ENCODE measurements at places on chromosomes 11 and 22.

GRCh38 chr11:94666792-94667721 lies 99.9 kb downstream of the PIWIL4 start:
- DNase-seq, result no peak

DNA sequence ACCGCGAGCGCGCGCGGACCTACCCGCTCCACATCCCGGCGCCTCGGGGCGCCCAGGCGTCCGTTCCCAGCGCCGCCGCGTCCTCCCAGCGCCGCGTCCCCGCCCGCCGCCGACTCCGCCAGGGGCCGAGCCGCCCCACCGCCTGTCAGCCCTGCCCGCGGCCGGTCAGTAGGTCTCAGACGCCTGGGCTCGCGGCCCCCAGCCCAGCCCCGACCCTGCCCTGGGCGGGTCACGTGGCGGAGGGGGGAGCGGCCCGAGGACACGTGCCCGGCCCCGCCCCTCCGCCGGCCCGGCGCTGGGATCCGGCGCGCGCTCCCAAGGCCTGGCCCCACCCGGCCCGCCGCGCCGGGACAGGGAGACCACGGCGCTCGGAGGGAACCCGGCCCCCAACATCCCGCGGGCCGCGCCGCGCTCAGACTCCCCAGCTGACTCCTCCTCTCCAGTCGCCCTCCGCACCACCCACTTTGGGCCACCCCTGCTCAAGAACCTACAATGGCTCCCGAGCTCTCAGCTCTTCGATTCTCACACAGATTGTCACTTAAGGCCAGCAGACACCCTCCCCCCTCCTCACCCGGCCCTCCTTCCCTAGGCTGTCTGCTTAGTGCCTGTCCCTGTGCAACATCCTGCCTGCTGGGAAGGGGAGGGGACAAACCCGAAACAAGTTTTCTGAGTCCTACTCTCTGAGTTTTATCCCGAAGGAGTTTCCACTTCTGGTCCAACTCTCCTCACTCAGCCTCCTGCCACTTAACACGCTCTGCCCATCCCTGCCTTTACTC lies at the start of gene RAB3IL1:
Gene RAB3IL1, minus strand, starts transcription at position 233 of the 776 bp plus-strand sequence. Its CDS starts 199 bp downstream, at position 34.
- no peak for DNase-seq

GRCh38 chr11:92866679-92867282 lies 102.7 kb upstream of the MTNR1B start:
- DNase-seq, result no peak

DNA sequence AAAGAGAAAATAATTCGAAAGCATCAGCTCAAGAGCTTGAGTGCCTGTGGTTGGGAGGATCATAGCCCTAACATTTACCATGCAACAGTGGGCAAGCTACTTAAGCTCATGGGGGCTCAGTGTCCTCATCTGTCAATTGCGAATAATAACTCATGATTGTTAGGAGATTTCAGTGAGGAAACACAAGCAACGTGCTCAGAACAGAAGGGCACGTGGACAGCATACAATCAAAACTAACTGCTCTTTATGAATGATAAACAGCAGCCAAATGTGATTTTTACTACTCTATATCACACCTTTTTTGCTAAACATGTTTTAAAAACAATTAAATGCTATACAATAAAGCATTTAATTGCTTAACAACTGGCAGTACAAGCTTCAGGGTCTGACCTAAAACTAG lies 310.1 kb upstream of the NARS2 start:
- no peak for DNase-seq

GRCh38 chr22:46852771-46853170 lies 90.3 kb downstream of the TBC1D22A start:
- DNase-seq, result no peak

DNA sequence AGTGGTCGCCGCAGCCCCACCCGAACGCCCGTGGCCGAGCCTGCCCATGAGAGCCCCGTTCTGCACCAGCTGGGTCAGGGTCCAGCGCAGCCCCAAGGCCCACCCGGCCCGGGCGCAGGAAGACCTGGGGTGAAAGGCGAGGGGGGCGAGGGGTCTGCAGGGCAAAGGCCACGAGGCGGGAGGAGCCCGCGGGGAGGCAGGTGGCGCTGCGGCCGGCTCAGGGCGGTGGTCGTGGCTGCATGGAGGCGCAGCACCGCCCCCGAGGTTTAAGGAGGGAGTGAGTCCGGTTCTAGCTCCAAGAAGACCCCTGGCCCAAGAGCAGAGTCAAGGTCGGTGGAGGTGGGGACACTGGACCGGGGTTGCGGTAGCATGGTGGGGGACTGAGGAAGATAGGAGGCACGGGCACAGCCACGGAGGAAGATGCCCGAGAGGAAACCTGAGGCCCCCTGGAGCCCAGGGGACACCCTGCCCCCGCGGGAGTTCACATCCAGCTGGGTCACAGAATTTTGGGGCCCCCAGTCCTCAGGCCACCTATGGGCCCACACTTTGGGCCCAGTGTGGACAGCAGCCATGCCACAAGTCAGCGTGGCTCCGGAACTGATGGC lies 514 bp upstream of the HDAC10 start:
- no peak for DNase-seq

DNA sequence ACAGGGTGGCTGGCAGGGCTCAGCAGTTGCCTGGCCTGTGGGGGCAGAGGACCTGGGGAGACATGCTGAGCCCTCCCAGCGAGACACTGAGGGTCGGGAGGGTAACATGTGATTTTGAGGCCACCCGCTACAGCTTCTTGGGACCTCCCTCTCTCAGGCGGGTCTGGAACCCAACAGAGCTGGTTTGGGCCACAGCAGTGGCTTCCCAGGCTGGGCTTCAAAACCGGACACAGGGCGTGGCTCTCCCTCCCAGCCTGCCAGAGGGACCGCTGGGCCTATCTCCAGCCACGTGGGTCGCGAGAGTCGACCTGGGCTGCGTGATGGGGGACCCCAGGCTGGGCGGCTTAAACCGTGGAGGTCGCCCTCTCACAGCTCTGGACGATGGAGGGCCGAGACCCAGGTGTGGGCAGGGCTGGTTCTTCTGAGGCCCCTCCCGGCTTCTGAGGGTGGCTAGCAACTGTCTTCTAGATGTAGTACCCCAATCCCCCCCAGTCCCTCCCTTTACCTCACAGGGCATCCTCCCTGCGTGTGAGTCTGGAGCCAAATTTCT lies 91.7 kb downstream of the KCNQ1 start:
- no peak for DNase-seq

- DNase-seq, result no peak
Measured at GRCh38 chr22:20111045-20111688, 4.7 kb upstream of the RANBP1 start.

- DNase-seq, result no peak
Measured at GRCh38 chr22:46734830-46735453, 3.1 kb downstream of the CERK start.

GRCh38 chr11:113722221-113722620 lies 16.1 kb upstream of the TMPRSS5 start:
- DNase-seq, result no peak

GRCh38 chr11:35618497-35619115 lies 346 bp downstream of the FJX1 start:
- no peak for DNase-seq

DNA sequence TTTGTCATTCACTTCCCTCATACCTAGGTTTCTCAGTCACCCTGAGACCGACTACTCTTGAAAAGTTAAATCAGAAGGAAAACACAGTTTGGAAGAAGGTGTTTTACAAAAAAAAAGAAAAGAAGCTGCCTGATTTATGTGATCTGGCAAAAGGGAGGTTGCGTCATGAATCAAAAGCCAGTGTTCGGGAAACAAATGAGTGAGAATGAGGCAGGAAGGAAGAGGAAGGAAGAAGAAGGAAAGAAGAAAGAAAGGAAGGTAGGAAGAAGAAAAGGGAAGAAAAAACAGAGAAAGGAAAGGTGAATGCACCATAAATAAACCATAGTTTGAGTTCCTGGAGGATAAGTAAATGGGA lies 314.6 kb downstream of the BLID start:
- DNase-seq, result no peak

DNA sequence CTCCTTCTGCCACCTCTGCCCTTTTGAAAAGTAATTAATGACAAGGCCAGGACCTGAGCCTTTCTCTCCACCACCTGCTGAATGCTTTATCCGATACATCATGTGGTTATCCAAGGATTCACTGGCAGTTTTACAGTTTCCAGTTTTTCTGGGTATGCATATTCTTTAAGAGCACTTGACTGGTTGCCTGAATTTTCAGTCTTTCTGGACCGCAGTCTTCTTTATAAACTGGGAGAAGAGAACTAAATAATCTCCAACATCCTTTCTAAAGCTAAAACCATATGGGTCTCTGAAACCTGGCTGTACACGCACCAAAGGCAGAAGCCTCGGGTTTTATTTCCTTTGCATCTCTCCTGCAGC lies 65.1 kb downstream of the BTG4 start:
- DNase-seq, result no peak

DNA sequence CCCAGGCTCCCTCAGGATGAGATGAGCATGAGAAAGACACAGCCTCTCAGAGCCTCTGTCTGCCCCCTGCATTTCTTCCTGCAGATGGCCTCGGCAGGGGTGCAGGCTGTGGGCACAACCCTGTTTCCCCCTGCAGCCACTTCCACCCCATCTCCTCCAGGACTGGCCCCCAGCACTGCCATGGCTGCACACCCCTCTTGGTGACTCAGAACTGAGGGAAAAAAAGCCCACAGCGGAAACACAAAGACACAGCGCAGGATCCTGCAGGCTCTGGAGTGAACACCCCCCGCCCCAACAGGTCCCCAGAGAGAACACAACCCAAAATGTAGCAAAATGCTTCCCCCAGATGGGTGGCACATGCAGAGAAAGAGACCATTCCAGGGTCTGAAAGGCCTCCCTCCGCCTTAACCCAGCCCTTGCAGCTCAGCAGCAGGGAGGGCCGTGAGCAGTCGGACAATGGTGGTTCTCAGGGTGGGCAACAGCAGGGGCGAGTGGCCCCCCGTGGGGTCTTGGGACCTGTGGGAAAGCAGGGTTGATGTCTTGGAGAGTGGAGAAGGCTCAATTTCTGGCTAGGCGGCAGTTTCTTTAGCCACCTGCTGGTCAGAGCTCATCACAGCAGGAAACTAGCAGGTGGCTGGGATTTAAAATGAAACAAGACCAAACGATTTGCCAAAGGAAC lies 8.0 kb downstream of the TUBGCP6 start:
- DNase-seq, result no peak

GRCh38 chr11:14424096-14424495 lies 65.1 kb upstream of the RRAS2 start:
- no peak for DNase-seq

DNA sequence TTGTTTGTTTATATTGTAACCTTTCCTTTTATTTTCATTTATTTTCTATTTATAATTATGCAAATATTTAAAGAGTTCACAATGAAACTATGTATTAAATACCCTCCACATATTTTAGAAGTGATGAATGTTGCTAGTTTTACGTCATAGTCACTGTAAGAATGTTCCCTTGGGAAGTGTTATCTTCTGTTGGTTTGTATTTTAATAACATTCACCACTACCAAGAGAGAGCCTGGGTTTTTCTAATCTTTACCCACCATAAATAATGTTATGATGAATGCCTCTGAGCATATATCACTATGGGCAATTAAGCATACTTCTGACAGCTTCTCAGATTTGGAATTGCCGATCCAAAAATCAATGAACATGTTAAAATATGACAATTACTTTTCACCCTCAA lies 80.7 kb downstream of the GGT1 start:
- DNase-seq, result no peak

DNA sequence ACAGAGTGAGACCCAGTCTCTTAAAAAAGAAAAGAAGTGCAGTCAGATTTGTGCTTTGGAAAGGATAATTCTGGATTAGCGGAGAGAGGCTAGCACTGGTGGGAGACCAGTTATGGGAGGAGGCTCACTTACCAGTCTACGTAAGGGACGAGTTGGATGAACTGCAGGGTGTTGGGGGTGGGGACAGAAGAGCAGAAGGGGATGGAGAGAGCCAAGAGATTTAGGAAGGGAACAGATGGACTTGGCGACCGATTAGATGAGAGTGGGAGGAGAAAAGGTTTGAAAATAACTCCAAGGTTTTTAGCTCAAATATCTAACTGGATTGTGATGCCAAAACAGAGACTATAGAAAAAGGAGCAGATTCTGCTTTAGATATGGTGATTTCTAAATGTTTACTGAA lies 81.4 kb downstream of the SFI1 start:
- no peak for DNase-seq

GRCh38 chr11:83241291-83241946 lies 44.7 kb downstream of the CCDC90B start:
- no peak for DNase-seq

GRCh38 chr11:72617080-72617762 lies 57.0 kb downstream of the PDE2A start:
- no peak for DNase-seq

DNA sequence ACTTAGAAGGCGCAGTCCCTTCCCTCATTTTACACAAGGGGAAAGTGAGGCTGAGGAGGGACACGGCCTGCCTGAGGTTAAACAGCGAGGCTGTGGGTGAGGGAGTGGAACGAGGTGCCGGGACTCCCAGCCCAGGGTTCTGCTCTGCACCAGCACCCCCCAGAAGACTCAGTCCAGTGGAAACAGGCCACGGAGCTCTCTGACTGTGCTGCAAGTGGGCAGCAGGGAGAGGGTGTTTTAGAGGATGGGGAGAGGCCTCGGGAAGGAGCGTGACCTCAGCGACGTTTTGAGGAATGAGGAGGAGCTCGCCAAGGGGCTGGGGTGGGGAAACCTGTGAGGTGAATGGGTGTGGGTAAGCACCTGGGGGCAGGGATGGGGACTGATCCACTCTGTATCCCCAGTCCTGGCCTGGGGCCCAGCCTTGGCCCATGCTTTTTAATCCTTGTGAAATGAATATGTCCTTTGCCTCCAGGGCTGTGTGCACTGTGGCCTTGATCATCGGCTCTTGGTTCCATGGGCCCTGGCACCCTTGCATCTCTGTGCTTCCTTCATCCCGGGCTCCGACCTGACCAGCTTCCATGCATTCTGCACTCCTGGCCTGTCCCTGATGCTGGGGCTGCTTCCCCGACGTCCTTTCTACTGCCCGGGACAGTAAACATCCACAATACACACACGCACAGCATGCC lies 44.2 kb downstream of the SHISAL1 start:
- no peak for DNase-seq

DNA sequence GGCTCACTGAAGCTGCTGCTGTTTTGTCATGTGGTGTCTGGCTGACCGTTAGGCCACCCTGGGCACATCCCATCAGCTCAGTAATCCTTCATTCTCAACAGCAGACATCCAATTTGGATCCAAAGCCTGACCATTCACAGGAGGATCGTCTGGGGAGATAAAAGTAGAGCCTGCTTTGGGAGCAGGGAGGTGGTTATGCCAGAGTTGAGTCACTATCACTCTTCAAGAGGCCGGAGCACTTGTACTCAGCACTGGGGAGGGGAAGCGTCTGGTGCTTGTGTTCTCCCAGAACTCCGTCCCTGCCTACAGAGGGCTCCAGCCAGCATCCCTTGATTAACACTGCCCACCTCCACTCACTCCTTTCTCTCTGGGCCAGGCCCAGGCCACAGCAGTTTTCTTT lies 382.6 kb downstream of the OPCML start:
- DNase-seq, result no peak

- DNase-seq, result no peak
Measured at GRCh38 chr11:31804312-31805036, 6.6 kb downstream of the PAX6 start.

DNA sequence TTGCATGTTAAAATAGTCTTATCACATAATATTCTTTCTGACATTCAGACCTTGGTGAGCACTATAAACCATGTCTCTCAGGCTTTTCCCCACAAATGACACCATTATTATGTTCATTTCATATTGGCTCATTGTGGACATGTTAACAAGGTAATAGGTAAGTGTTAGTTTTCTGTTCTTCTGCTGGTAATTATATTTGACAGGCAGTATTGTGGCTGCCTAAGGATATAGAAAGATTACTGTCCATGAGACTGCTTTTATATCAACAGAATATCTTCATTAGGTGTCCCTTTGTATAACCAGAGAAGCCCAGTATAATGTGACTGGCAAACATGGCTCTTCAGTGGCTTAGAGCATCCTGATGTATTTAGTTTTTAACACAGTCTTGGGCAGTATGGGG lies 590.7 kb downstream of the NELL1 start:
- no peak for DNase-seq

- no peak for DNase-seq
Measured at GRCh38 chr22:17339095-17339693, 30.1 kb upstream of the CECR2 start.

All from cortex of kidney (tissue), 1 donor.